ENCODE measurements at places on chromosomes 6 and 20.
A peak's percentile ranks its signal among the peaks of the same experiment; 100 is the strongest.

GRCh38 chr6:139361211-139361610 lies 13.2 kb downstream of the CITED2 start:
- DNase-seq = peak; percentile 83

DNA sequence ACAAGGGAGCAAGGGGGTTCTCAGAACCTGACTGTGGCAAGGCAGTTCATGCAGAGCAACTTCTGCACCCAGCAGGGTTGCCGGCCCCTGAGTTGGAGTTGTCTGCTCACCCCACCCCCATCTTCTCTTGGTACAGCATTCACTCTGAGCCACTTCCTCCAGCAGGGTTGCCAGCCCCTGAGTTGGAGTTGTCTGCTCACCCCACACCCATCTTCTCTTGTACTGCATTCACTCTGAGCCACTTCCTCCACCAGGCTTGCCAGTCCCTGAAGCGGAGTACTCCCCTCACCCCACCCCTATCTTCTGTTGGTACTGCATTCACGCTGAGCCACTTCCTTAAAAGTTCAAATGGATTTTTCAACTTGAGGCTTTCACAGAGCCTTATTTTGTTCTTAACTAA lies 79.7 kb upstream of the SYNDIG1 start:
- DNase-seq = no peak

DNA sequence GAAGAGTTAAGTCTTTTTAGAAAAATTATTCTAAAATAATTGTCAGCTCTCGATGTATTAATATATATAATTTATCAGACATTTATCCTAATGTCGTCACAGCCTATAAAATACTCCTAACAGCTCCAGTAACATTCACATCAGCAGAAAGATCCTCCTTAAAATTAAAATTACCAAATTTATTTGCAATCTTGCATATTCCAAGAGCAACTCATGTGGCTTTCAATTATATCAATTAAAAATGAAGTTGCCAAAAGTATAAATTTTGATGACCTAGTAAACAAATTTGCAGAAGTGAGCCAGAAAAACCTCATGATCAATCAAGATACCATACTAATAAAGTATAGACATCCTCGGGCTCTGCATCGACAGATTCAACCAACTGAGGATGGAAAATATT lies 60.2 kb downstream of the IL20RA start:
- no peak for DNase-seq

DNA sequence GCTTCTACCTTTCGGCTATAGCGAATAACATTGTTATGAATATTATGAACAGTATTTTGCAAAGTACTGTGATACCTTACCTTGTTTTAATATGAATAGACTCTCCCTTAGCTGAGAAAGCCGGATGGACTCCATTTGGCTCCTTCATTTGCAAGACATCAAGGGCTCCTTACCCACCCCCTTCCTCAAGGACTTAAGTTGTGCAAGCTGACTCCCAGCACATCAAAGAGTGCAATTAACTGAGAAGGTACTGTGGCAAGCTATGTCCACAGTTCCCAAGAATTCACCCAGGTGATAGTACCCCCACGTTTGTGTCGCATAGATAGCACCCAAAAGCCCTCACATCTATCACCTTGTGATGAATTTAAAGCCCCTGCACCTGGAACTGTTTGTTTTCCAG lies 11.2 kb downstream of the CST5 start:
- DNase-seq = no peak

DNA sequence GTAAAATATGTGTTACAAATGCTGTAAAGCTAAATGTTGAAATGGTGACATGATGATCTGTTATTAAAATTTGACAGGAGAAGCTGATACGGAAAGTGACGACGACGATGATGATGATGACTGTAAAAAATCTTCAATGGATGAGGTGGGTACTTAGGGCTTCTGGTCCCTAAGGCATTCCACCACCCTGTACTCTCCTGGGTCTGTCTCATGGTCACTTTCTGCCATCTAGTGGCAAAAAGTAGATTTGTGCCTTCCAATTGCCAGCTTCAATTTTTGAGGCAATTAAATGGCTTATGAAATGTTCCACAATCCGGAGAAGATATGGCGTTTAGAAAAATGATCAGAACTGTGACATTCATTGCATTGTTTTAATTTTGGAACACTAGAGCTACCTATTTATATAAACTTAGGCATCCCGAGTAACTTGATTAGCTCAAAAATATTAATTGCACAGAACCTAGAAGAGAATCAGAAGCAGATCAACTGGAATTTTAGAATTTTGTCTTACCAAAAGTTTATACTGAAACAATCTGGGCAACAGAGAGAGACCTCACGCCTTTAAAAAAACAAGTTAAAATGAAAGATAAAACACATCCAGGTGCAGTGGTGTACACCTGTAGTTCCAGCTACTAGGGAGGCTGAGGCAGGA lies 346.5 kb upstream of the PLCB4 start:
- DNase-seq = peak; percentile 84

GRCh38 chr20:38471987-38472512 lies 593 bp upstream of the RALGAPB start:
- DNase-seq = no peak

- DNase-seq = peak; percentile 9
These were observed 74.5 kb downstream of the FOXF2 start for GRCh38 chr6:1463751-1464426.

- DNase-seq = no peak
These were observed 130.1 kb upstream of the DOK5 start for GRCh38 chr20:54345301-54345724.

DNA sequence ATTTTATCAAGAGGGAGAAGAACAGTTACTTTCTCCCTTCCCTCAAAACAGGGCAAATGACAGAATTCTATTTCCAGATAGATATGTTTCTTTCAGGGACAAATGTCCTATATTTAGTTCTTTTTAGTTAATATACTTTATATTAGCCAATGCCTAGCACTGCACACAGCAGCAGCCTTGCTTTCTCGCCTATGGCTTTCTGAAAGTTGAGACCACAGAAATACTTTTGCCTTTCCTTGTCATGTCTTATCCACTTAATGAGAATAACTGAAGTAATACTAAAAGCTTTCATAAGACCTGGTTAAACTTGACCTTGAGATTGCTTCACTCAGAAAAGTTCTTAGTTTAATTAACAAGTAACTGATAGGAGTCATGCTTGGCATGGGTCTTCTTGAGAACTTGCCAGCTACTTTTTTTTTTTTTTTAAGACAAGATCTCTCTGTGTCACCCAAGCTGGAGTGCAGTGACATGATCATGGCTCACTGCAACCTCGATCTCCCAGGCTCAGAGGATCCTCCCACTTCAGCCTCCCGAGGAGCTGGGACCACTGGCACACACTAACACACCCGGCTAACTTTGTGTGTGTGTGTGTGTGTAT lies 159.3 kb downstream of the CDKAL1 start:
- DNase-seq = no peak

DNA sequence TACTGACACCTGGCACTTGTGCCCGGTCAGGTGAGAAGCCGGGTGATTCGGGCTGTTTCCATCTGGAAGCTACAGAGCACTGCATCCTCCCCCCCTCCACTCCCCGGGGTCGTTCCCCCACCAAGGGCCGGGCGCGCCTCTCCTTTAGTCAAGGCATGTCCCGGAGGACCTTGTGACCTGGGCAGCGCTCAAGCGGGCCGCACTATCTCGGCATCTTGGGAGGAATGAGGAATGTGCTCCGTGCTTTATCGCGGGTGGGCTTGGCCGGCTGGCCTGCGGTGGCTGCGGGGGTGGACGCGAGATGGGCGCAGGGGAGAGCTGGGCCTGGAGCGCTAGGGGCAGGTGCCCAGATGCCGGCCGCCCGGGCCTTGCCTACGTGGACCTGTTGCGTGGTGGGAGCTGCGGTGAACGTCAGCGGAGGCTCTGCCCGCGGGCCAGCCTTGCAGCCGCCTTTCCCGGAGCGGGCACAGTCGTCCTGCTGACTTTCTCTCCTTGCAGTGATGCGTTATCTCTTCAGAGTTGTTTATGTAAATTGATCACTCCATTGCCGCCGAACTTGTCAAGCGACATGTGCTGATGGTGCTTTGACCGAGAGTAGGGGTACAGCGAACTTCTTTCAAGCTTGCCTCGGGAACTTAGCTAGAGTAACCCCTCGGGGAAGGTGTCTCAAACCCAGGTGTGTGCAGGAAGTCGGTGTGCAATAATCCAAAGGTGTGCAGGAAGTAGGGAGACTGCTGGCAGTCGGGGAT lies 1.1 kb downstream of the LRRC1 start:
- DNase-seq = peak; percentile 56

- DNase-seq = peak; percentile 94
These were observed 245.5 kb downstream of the PACRG start for GRCh38 chr6:162973151-162973872.

DNA sequence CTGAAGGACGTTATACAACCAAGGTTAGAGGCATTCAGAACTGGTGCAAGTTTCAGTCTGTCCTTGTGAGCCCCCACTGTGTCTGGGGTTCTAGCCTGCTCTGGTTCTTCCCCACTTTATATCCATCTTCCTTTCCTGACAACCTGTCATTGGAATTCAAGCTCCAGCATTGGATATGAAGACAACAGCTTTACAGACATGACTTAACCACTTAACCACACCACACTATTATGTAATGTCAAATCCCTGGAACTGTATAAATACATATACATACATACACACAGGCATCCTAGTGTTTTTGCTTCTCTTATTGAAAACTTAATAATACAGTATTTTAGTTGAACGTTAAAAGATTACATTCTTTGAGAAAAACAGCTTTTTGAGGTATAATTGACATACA lies 217.9 kb upstream of the SGK1 start:
- DNase-seq = no peak

DNA sequence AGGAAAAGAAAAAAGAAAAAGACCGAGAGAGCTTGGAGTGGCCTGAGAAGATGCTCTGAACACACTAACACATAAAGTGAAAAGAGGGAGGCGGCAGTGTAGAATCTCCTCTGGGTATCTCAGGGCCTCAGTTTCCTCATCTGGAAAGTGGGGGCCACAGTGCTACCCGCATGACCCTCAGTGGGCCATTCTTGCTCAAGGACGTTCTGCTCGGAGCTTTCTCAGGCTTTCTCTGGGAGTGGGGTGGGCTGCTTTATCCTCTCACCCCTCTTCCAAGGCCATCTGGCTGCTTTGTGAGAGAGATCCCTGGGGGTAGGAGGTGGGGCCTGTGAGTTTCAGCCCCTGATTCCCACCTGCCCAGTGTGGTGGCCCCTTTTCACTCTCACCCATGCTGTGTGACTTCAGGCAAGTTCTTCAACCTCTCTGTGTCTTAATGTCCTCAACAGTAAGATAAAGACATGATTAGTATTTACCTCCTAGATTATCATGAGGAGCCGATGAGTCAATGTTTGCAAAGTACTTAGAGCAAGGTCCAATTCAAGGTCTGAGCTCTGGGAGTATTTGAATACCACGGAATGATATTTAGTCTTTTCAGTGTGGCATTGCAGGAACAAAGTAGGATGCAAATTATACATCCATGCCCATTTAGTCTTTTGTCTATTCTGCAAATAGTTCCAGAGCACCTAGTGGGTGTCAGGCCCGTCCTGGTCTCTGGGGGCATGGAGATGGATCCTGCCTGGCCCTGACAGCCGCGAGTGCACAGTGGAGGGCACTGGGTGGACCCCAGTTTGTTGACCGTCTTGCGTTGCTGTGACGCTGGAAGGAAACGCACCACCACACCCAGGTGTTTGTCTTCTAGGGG lies 34.3 kb downstream of the SRC start:
- DNase-seq = peak; percentile 66

GRCh38 chr6:169169375-169169774 lies 84.3 kb downstream of the THBS2 start:
- DNase-seq = no peak

DNA sequence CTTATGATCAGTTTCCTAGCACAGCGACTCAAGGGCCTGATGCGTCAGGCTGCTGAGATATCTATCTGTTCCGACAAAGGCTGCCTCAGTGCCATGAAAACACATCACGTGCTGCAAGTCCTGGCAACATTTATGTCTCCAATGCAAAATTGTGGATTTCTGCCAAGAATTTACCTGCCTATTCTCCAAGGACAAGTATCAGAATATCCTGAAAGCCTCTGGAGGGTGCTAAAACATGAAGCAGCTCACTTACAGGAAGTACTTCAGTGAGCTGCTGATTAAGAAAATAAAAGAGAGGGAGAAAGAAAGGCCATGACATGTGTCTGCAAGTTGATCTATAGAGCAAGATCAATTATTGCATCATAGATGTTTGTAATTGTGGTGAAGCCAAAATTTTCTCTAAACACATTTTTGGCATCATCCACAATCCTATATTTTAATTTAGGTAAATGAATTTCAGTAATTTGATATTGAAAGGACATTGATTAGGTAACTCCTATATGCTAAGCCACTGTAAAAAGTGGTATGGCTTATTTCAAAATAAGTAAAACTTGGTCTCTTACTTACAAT lies 25.8 kb upstream of the TPBG start:
- DNase-seq = peak; percentile 31

DNA sequence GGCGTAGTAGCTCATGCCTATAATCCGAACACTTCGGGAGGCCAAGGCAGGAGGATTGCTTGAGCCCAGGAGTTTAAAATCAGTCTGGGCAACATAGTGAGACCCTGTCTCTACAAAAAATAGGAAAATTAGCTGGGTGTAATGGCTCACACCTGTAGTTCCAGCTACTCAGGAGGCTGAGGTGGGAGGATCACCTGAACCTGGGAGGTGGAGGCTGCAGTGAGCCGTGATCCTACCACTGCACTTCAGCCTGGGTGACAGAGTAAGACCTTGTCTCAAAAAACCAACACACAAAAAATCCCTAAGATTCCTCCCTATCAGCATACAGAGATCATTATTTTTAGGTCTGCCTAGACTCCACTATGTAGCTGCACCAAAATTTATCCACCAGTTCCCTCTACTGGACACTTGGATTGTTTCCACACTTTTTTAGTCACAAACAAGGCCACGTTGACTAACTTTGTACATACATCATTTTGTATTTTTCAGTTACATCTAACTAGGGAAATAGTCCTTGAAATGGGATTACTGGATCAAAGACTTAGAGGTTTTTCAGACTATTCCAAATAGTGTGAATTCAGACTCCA lies 3.6 kb upstream of the PHF1 start:
- no peak for DNase-seq

- DNase-seq = no peak
These were observed 30.9 kb downstream of the RNF146 start for GRCh38 chr6:127297502-127298070.

DNA sequence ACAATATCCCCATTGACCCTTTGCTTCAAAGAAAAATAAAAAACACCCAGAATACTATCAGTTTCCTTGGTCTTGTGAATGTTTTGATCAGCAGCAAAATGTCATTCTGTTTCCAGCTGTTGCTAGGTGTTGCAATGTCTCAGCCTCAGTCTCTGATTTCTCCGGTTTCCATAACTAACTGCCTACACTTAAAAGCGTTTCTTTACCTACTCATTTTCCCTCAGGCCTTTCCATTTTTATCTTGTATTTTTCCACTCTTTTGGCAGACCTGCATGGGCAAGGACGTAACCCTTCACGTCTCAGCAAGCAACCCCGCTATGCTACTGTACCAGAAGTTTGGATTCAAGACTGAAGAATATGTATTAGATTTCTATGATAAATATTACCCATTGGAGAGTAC lies 49.4 kb downstream of the KAT14 start:
- no peak for DNase-seq

DNA sequence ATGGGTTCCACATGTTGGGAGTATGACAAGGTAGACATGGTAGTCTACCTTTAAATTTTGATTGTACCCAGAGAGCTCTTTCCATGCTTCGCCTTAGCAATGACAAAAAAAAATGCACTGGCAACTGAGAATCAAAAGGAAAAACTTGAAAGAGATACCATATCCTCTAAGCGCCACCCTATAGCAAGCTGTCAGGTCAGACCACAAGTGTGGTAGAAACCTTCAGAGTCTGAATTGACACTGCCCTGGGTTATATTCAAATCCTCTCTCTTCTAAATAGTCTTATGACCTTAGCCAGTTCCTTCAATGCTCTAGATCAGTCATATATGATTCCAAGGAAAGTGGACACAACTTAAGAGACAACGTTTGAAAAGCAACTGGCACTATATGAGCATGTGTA lies 45.6 kb upstream of the SMLR1 start:
- DNase-seq = no peak
